EH (cell line): ENCODE measurements at places on chromosomes 4 and X.

GRCh38 chr4:11155208-11155867 lies 273.4 kb downstream of the HS3ST1 start:
- no peak for DNase-seq

DNA sequence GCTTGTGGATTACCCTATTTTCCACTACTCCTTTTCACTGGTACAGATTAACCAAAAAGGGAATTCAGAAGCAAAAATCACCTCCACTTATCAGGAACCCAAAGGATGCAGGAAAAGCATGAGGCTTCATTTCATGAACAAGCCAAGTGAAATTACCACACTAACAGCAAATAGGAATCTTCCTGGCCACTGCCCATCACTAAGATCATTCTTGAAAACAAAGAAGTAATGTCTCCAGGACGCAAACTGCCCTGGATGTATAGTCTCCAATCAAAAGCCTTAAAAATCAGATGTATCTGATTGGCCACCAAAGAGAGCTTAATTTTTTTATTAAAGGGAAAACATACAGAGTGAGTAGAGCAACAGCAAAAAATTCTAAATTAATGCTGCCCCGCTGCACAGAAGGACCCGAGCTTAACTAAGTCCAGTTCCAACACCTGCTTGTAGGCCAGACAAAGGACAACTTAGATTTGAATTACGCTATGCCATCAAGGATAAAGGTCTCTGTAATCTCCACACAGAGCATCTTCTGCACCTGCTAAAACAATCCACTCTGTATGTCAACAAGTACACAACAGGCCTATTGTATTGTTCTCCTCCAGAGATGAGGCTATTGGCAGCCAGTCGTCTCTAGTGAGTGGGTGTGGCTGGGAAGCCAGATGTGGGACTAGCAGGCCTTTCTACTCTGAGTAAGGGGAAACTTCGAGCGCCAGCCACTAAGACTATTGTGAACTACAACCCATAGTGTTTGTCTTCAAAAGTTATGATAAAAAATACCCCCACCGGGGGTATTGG lies 12.4 kb downstream of the ZDHHC9 start:
- no peak for DNase-seq

DNA sequence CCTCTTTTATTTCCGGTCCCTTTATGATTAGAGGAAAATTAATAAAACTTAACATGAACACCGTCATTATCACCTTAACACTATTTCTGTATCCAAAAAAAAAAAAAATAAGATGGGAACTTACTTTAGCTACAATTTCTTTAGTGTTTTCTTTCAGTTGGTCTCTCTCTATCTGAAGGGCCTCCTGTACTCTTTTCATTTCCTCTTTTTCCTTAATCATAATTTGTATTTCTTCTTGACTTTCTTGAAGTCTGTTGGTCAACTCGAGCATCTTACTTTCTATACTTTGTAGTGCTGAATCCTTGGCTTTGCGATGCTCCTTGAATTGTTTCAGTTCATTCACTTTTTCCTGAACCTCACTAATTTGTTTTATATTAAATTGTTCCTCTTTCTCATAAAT lies 45.3 kb upstream of the BDH2 start:
- no peak for DNase-seq

- DNase-seq: peak; percentile 54
Measured at GRCh38 chrX:22922961-22923360, 76.8 kb upstream of the DDX53 start.

GRCh38 chr4:57499786-57500185 lies 389.6 kb upstream of the IGFBP7 start:
- peak; percentile 33 for DNase-seq

- no peak for DNase-seq
Measured at GRCh38 chrX:43581888-43582539, 74.1 kb upstream of the MAOA start.

DNA sequence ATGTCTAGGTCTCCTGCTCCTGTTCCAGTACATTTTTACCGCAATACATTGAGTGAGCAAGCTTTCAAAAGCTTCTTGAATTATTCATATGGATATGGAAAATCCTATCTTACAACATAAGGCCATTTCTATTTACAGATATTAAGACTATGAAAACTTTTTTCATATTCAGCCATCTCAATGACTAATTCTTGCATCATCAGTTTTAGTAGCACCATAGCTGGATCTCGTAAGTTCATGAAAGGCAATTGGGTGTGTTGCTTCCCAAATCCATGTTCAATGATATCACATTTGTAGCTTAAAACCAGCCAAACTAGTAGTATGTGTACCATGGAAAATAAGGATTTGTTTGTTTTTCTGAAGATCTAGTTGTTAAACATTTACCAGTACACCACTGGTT lies 118.3 kb upstream of the GABRA2 start:
- no peak for DNase-seq

- peak; percentile 6 for DNase-seq
Measured at GRCh38 chr4:157012296-157012695, 40.7 kb upstream of the PDGFC start.

DNA sequence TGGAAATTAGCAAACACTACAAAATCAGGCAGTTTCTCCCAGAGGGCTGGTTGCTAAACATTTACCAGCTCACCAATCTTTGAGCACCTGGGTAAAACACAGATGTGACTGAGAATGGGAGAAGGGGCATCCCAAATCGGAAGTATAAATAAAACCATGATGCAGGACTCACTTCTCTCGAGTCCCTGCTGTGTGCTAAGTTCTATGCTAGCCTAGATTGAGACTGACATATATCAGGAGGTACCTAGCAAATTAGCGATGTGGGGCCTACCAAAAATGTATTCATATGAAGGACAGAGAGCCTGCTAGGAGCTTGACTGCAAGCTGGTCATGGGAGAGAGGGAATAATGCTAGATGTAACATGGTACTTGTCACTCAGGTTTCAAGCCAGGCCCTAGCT lies 171.9 kb upstream of the PGRMC2 start:
- no peak for DNase-seq

GRCh38 chr4:141346144-141346543 lies 125.4 kb downstream of the ZNF330 start:
- DNase-seq: peak; percentile 74

DNA sequence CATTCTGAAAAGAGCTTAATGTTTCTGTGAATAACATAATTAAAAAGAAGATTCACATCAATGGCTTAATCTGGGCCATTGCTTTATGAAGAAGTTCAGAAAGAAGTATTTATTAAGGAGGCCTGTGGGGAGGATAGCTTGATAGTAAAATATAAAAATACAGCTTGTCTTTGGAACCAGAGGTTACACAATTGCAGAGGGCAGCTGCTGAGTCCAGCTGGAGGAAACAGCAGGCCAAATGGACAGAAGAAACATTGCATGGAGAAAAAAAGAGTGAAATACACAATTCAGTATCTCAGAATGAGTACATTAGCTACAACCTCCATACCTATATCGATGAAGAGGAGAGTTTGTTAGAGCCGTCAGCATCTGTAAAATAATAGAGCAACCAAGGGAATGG lies 148.0 kb upstream of the NPY2R start:
- no peak for DNase-seq

- no peak for DNase-seq
Measured at GRCh38 chr4:185587427-185588161, 52.3 kb upstream of the PDLIM3 start.

GRCh38 chrX:39227371-39227770 lies 426.1 kb downstream of the MID1IP1 start:
- no peak for DNase-seq

DNA sequence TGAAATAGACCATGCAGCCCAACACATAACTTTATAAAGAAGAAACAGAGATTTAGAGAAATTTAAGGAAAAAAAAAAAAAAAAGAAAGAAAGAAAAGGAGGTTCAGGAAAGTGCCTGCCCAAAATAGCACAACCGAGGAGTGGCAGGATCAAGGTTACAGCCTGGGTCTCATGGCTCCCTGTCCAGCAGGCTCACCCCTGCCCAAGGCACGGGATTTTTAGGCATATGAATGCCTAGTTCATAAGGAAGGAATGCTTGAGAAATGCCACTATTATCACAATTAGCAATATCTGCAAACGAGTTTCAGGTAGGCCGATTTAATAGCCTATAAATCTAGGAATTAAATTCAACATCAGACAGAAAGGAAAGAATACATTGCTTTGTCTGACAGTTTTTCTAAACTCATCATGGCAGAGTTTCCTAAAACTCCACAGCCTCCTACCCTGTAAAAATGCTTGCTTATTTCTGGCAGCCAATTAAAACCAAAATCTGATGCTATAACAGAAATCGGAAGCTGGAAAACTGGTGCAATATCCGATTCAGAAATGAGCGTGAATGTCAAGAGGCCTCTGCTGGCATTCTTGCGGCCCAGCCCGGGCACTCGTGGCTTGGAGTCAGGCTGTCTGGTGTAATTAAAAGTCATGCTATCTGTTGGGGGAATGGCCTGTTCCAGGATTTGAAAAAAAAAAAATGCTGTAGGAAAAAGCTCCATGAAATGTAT lies 63.5 kb downstream of the GEMIN8 start:
- DNase-seq: no peak

DNA sequence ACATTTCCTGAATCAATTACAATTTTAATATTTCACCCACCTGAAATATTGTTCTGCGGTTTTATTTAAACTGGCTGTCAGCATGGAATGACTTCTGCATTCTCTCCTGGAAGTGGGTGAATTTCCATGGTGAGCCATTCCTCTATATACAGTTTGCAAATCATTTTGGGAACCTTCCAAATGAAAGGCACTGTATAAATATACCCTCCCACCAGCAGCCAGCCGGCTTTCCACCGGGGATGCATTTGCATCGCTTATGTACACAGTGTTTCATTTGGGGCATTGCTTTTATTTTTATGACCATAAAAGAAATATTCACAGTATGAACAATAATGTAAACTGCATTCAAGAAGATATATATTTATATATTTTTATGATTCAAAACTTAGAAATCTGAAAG lies 4.7 kb upstream of the IL1RAPL1 start:
- DNase-seq: no peak

GRCh38 chrX:154142950-154143745 lies 895 bp upstream of the OPN1LW start:
- no peak for DNase-seq

DNA sequence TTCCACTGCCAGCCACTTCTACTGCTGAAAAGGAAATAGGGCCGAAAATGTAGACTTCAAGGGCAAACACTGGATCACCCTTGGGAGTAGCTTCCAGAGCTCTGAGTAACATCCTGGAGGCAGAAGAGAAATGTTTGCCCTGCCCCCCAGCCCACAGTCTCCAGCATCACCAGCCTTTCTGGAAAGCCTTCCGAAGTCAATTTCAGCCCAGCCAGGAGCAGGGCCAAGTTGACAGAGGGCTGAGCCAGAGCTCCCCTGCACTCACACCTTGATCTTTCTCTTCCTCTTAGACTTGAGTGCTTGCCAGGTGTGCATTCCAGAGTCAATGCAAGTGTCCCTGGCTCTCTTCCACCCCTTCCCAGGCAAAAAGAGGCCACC lies 35.2 kb downstream of the SLC25A5 start:
- peak; percentile 94 for DNase-seq

DNA sequence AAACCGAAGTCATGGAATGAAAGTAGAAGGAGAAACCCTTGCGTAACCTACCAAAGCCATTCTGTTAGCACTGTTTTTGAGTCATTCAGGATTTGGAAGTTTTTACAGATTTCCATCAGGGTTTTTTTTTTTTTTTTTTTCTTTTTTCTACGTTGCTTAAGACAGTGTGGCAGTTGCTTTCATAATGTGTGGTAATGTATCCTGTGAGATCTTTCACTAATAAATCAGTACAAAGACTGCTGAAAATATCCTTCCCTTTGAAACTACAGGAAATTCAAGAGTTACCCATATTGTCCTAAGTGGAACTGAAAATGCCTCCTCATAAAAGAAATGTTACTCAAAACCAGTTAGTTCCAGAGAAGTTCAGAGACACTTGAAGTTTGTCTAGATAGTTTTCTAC lies 137.8 kb downstream of the RAPGEF2 start:
- peak; percentile 55 for DNase-seq

- peak; percentile 34 for DNase-seq
Measured at GRCh38 chr4:2785613-2786012, 7.3 kb upstream of the SH3BP2 start.

DNA sequence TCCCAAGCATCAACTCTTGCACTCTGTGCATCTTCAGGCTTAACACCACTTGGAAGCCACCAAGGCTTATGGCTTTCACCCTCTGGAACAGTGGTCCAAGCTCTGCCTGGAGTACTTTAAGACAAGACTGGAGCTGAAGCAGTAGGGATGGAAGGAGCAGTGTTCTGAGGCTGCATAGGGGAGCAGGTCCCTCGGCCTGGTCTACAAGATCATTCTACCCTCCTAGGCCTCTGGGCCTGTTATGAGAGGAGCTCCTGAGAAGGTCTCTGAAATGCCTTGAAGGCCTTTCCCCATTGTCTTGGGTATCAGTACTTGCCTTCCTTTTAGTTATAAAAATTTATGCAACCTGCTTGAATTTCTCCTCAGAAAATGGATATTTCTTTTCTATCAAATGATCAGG lies 286.7 kb downstream of the CPXCR1 start:
- DNase-seq: no peak

GRCh38 chr4:144356941-144357381 lies 216.4 kb upstream of the GYPA start:
- DNase-seq: no peak

DNA sequence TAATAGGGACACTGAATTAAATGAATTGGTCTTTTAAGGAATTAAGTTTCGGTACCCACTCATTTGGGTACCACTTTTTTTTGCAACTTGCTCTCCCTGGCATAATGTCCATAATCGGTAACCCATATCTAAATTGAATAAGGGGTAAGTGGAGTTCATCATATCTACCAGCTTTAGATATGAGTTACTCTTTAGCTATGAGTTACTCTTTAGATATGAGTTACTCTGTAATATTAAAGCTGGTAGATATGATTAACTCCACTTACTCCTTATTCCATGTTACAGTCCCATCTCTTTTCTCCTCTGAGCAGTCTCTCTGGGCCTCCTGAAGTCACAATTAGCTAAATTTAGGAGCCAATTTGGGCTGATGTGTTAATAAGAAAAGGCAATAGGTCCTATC lies 85.7 kb downstream of the TEX13C start:
- no peak for DNase-seq

DNA sequence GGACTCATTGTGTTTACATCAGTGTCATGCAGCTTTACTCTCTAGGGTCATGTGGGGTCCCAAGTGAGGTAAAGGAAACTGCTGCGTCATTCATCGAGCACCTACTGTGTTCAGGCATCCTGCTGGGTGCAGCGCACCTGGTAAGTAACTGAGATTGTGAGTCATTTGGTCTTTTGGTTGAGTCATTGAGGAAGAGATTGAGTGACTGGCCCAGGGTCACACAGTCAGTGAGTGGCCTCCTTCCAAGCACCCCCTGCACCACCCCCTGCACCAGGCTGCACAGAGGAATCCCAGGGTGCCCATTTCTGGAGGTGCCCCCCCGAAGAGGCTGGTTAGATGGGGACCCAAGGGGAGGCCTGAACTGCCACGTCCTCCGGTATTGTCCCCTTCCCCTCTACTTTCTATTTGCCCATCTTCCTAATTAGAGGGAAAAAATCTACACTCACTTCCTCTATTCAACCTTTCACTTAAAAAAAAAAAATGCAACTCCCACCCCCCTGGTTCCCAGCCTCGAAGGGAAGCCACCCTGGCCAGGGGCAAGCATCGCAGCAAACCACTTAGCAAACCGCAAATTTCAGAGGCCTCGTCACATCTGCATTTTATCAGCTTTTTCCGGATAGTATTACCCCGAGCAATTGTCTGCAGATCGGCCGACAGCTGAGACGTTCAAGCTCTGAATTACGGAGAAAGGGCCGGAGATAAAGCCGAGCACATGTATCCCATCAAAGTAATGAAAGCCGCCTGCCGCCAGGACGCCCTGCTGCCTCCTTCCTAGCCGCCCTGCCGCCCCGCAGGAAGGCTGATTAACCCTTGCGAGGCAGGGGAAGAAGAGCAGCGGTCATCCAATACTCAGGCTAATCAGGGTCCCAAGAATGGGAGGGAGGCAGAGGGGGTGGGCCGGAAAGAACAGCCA lies 96.3 kb upstream of the MSX1 start:
- DNase-seq: peak; percentile 87

- peak; percentile 84 for DNase-seq
Measured at GRCh38 chr4:168483811-168484210, 3.5 kb upstream of the DDX60L start.
